ENCODE measurements at places on chromosomes 5 and 9.
A peak's percentile ranks its signal among the peaks of the same experiment; 100 is the strongest.

DNA sequence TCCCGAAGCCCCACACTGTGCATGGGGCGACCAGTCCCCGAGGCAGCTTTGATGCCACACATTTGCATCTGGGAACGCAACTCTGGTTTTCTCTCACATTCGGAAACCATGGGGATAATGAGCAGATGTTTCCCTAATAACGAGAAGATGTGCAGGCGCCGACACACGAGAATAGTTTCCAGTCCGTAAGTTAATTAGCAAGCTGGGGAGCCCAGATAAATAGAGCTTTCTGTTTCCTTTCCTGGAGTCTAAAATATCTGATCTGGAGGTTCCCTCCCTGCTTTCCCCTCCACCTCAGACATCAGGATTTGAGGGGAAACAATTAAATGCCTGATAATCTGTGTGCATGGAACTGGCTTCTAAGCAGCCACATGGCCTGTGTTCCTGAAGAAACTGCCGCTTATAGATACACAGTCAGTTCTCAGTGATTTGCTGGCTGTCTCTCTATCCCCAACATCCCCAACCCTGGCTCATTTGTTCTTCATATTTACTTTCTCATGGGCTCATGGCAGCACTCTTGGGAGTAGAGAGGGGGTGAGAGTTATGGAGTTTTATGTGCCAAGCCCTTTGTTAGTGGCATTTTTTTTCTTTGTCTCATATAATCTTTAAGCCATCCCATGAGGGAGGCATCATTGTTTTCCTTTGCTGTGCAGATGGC, 62.8 kb downstream of the PDZD2 start:
- DNase-seq = no peak

DNA sequence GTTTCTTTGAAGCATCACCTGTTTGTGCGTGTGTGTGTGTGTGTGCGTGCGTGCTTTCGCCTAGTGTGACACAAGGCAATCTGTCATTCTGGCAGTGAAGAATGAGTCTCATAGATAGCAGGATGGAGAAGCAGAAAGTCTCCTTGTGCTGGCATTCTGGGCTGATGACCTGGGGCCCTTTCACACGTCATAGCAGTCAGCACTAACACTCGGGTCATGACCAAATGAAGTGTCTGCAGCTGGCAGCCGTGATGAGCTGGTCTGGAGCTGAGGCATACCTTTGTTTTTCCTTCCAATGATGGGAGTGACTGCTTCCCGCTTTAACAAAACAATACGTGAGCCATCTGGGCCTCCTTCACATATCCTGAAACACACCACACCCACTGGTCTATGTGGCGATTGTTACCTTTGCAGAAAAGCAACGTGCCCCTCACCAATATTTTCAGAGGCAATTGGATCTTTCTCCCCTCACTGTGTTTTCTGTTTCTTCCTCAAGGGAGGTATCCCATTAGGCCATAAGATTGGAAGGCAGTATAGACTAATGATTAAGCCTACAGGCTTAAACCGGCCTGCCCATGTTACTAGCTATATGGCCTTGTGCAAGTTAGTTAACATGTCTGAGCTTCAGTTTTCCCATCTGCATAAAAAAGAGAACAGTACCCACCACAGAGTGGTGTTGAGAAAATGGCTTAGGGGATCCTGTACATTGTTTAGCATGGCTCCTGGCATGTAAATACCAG, 88.8 kb downstream of the SREK1 start:
- no peak for DNase-seq

DNA sequence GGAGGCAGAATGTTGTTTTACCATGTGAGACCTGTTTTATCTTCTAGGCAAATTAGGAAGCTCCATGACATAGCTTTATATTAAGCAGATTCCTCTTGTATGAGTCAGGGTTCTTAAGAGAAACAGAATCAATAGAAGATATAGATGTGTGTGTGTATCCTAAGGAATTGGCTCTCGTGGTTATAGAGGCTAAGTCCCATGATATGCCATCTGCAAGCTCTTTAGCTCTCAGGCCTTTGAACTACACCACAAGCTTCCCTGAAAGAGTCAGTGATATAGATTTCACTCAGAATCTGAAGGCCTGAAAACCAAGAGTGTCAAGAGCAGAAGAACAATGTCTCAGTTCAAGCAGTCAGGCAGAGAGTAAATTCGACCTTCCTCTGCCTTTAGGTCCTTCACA, 365.8 kb upstream of the ZNF608 start:
- no peak for DNase-seq

- DNase-seq = no peak
These were observed at the start of gene PCDHGC5 for GRCh38 chr5:141488591-141489561. PCDHGC5 (plus strand) TSS chr5:141489081; CDS start chr5:141489241, 160 bp downstream.

GRCh38 chr9:18874069-18874468, 158.9 kb downstream of the SAXO1 start:
- DNase-seq = no peak

DNA sequence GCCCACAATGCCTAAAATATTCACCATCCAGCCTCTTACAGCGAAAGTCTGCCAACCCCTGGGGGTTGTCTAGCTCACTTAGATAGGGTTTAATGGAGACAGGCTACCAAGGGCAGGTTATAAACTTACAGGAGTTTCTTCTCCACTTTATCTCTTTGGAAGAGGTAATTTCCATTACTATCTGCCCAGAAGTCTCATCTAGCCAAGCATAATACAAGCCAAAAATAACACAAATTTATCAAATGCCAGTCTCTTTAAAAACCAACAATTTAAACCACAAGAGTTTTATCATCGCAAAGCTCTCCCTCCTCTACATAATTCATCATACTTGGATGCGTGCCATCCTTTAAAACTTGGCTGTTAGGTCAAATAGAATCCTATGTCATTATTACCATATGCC, 6.2 kb downstream of the RBM22 start:
- no peak for DNase-seq

DNA sequence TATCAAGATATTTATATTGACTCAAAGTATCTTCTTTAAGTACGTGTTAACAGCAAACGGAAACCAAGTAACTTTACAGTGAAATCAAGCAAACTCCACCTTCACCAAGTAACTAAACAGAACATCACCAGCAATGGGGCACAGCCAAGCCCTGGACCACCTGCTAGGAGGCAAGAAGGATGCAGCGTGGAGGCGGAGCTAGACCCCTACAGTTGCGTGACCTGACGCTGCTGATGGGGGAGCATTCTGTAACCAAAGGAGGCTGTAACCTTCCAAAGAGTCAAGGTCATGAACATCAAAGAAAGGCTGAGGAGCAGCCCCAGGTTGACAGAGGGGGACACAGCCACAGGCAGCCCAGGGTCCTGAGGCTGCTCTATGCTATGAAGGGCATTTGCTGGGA, 6.1 kb downstream of the VAV2 start:
- no peak for DNase-seq

GRCh38 chr9:37167456-37168047, 47.2 kb downstream of the ZCCHC7 start:
- DNase-seq = no peak

DNA sequence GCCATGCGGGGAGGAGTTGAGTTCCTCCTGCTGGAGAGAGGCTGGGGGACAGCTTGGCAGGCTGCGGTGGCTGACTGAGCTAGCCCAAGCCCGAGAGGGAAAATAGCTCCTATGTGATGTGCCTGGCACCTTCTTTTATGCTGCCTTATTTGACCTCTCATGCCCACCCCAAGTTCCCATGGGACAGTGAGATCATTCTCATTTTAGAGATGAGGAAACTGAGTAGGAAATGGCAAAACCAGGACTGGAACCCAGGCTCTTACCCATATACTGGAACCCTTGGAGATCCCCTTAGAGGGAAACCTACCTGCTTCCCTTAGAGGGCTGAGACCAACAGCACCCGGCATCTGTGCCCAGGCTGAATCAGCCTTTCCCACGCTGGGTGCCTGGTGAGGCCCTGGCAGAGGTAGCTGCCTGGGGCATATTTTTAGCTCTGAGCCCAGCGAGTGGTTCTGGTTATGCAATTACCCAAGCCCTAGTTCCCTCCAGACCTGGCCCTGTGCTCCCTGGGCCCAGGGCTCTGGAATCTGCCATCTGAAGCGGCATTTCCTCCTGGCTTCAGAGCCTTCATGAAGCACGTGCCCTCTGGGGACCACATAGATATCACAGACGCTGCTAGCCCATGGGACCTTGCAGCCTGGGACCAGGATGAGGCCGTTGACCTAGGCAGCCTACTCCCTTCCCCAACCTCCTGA, 23.6 kb downstream of the COL27A1 start:
- DNase-seq = no peak

GRCh38 chr9:115058175-115058574, 59.8 kb downstream of the TNC start:
- DNase-seq = no peak

GRCh38 chr9:133057553-133057952, 4.2 kb upstream of the CEL start:
- no peak for DNase-seq

DNA sequence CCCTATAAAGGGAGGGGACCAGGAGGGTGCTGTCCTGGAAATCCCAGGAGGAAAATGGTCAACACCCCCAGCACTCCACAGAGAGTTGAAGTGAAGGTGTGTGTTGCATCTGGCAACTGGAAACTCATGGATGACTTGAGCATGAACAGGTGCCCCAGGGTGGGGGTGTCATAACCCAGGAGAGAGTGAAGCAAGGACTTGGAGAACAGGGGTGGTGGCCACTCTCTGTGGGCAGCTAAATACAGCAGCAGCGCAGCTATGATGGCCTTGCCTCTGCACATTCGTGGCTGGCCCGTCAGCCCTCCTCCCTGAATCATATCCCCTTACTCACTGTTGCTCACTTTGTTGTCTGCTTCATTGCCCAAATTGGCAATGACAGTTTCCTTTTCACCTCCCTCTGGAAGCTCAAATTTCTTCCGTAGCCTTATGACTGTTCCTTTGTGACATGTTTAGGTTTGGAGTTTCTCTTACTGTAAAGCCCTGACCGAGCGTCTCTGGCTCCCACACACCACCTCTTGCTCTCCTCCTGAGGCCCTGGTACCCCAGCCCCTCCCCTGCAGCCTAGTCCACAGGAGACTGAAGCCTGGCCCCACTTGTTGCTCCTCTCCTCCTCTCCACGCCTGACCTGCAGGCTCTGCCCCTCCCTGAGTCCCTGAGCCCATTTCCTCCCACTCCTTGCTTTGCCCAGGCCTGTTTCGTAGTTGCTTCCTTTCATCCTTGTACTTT, 185.8 kb downstream of the CD180 start:
- DNase-seq = no peak

- DNase-seq = no peak
These were observed 21.6 kb downstream of the NEUROG1 start for GRCh38 chr5:135514116-135514515.

GRCh38 chr9:136954270-136955083, 2.4 kb downstream of the LCN12 start:
- DNase-seq = no peak

DNA sequence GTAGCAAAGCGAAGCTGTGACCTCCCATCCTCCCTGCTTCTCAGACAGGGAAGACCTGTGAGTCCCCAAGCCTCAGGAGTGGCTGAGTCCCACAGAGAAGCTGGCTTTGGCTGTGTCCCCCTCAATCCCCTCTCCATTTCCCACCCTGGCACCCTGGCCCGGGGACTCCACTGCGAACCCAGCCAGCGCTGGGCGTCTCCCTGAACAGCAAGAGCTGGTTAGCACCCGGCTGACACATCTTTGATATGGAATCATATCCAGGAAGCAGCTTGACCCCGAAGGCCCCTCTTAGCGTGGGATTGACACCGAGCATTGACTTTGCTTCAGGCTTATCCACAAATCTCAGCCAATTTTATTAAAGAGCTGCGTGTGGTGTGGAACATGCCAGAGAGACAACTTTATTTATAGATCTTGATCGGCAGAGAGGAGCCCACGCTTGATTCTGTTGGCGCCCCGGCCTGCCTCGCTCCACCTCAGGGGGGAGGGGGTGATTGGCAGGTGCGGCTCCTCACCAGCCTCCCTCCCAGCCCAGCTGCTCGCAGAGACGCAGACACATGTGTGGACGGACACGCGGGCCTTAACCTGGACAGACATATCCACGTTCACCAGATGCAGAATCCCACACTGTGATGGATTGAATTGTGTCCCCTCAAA, 120.7 kb upstream of the MVB12B start:
- DNase-seq = no peak

DNA sequence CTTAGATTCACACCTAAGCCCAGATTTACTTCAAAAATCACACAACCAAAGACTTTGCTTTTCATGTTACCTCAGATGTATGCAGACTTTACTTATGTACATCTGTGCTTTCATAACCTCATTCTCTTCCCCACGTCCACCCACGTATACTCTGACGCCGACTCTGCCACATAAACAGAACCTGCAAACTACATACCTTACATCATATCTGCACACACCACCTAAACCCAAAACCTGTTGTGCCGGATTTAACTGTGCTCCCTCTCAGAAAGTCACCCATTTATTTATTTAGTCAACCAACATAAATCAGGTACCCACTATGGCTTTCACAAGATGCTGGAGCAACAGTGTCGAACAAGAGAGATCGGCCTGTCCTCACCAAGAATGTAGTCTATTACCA, 1.0 kb upstream of the DPYSL3 start:
- no peak for DNase-seq

DNA sequence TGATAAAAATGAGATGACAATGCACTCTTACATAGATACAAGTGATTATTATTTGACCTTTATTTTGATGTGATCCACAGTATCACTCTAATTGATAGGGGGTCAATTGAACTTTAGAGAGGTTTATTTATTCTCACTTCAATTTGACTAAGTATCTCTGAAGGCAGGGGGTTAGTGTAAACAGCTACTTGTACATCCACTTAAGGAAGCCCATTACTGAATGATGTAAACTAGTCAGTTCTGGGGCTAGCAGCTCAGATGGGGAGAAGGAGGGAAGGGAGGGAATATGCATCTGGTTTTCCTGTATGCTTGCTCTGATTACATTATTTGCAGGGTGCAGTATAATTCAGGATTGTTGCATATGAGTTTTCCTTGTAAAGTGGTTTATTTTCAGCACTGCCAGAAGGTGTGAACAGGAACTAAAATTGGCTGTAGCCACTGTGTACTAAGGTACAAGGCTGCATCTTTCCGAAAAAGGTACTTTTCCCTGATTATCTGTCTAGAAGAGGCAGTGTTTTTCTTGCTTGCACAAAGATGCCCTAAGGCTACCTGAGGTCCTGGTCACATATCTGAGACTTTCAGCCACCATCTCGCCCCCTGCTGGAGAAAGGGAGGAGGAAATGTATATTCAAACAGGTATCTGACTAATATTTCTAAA, 51.2 kb downstream of the MRPS27 start:
- DNase-seq = peak; percentile 35

- DNase-seq = no peak
These were observed 48.0 kb downstream of the SHLD3 start for GRCh38 chr5:65672796-65673195.

- no peak for DNase-seq
These were observed 3.1 kb downstream of the EGR1 start for GRCh38 chr5:138468133-138468965.
